ENCODE measurements at places on chromosomes 12 and 14.

- no peak for ATAC-seq
These were observed 131.2 kb downstream of the PAWR start for GRCh38 chr12:79559591-79559990.

DNA sequence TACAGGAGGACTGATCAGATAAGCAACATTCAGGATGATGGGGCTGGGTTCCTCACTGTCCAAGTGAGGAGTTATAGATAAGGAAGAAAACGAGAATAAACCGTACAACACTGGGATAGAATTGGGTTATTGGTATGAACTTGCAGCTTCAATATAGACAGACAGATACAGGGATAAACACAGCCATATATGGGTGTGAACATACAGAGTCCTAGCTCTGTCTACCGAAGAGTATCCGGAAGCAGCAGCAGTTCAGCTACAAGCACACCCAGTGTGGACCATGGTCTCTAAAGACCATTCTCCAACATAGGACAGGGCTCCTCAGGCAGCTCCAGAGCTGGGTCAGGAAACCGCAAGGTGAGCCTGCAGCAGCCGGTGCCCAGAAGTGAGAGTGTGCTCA, 40.8 kb downstream of the CDC42BPB start:
- no peak for ATAC-seq

DNA sequence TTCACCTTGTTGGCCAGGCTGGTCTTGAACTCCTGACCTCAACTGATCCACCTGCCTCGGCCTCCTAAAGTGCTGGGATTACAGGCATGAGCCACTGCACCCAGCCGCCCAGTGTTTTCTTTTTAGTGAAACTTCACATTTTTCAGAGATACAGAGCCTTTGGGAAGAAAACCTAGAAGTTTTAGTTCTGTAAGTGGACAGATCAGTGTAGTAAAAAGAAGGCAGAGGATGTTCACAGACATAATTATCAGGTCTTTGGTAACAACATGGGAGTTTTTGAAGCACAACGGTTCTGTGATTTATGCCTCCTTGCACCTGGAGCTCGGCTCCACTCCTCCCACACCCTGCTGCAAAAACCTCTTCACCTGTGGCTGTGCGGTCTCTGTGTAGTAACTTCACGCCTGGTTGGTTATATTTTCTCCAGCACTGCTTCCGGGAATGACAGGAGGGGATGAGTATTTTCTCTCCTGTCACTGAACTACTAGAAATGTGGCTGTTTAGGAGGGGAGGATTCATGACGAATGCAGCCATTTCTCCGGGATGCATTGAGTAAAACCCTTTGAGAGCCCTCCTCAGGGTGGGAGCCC, 67.0 kb downstream of the ARF6 start:
- peak; percentile 56 for ATAC-seq

DNA sequence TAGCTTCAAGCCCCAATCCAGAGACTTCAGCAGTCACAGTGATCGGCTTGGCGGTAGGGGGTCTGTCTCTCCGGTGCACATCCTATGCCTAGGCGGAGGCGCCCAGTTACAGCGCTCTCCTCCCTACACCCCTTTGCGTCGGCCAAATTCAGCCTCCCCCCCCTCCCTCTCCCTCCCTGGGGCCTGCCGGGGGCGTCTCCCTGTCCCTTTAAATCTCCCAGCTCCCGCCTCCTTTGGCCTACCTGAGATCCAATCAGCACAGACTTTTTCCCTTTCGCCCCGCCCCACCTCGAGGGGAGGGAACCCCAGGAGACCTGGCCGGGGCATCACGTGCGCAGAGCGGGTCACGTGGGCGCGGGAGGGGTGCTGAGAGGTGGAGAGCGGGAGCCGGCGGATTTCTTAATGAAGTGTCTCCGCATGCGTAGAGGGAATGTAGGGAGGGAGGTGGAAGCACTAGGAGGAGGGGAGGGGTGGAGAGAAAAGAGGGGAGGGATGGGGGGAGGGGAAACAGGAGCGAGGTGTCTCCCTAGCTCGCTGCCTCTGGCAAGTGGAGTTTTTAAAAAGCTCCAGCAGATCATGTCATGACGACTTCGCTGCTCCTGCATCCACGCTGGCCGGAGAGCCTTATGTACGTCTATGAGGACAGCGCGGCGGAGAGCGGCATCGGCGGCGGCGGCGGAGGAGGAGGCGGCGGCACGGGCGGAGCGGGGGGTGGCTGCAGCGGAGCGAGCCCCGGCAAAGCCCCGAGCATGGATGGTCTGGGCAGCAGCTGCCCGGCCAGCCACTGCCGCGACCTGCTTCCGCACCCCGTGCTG, at the start of gene HOXC13:
Gene HOXC13, plus strand, starts transcription at position 506 of the 815 bp plus-strand sequence. Its CDS starts 76 bp downstream, at position 582.
- no peak for ATAC-seq

- ATAC-seq = no peak
These were observed 39.6 kb downstream of the CCDC85C start for GRCh38 chr14:99564256-99564925.

GRCh38 chr12:32589165-32589865, 89.8 kb upstream of the DNM1L start:
- peak; percentile 29 for ATAC-seq

- no peak for ATAC-seq
These were observed 117.1 kb upstream of the FRMD6 start for GRCh38 chr14:51534610-51535011.

GRCh38 chr12:18457362-18457761, 196.0 kb downstream of the PIK3C2G start:
- no peak for ATAC-seq

DNA sequence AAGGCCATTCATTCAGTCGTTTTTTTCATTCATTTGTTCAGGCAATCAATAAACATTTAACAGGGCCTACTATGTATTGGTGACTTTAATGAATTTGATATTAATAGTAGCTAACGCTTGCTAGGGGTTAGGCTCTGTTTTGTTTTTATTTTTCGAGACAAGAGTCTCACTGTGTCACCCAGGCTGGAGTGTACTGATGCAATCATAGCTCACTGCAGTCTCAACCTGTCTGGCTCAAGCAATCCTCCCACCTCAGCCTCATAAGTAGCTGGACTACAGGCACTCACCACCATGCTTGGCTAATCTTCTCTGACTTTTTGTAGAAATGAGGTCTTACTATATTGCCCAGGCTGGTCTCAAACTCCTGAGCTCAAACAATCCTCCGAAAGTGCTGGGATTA, 25.6 kb upstream of the MED13L start:
- ATAC-seq = no peak

GRCh38 chr12:28217805-28218204, 27.5 kb downstream of the CCDC91 start:
- peak; percentile 50 for ATAC-seq

- peak; percentile 65 for ATAC-seq
These were observed 200.3 kb upstream of the CAND1 start for GRCh38 chr12:67068761-67069450.

- peak; percentile 88 for ATAC-seq
These were observed 37.0 kb downstream of the RASAL1 start for GRCh38 chr12:113098441-113099028.

- no peak for ATAC-seq
These were observed 159.8 kb downstream of the RPAP3 start for GRCh38 chr12:47545938-47546609.

DNA sequence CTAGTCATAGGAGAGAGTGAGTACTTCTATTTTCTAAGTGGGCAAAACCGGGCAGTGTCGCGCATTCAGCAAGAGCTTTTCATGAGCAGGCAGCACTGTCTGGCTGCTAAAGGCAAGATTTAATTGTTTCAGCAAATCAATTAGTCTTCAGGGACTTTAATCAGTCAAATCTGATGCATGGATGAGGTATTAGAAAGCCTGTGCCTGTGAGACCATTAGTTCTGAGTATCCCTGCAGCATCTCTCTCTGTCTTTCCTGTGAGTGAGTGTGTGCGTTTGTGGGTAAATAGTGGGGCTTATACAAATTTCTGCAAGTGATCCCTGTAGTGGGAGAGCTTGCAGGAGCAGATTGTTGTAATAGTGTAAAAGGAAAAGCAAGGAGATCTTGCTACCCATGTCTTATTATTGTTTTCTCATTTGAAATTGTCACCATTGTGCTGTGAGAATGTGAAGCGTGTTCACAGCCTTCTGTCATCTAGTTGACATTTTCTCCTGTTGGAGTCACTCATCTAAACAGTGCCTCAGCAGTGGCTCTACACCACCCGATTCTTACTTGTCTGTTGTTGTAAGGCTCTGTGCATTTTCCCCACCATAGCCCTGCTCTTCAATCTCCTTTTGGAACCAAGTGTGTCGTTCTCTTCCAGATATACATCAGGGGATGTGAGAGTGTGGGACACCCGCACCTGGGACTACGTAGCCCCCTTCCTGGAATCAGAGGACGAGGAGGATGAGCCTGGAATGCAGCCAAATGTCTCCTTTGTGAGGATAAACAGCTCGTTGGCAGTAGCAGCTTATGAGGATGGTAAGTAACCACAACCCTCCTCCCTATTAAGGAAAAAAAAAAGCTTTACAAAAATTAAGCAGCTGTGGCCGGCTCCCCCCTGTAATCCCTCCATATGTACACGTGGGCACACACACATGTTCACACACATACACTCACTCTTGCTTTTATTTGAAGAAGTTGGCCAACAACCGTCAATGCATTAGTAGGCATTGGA, 53.6 kb downstream of the FBXW8 start:
- ATAC-seq = no peak

- ATAC-seq = no peak
These were observed 44.7 kb downstream of the PALS1 start for GRCh38 chr14:67285876-67286452.

DNA sequence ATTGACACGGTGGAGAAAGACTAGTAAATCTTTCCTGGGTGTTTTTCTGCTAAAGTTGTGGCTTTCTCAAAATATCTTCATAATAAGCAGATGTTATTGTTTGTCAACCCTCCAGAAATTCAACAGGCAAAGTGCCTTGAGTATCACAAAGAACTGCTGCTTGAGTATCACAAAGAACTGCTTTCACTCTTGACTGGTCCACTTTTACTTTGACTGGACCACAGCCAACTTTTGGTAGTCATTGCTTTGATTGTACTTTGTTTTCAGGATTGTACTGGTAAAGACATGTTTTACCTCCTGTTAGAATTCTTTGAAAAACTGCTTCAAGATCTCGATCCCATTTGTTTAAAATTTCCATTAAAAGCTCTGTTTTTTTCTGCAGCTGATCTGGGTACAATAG, 62.6 kb downstream of the PDZRN4 start:
- no peak for ATAC-seq

- no peak for ATAC-seq
These were observed 784.6 kb downstream of the LRFN5 start for GRCh38 chr14:42391146-42391834.

DNA sequence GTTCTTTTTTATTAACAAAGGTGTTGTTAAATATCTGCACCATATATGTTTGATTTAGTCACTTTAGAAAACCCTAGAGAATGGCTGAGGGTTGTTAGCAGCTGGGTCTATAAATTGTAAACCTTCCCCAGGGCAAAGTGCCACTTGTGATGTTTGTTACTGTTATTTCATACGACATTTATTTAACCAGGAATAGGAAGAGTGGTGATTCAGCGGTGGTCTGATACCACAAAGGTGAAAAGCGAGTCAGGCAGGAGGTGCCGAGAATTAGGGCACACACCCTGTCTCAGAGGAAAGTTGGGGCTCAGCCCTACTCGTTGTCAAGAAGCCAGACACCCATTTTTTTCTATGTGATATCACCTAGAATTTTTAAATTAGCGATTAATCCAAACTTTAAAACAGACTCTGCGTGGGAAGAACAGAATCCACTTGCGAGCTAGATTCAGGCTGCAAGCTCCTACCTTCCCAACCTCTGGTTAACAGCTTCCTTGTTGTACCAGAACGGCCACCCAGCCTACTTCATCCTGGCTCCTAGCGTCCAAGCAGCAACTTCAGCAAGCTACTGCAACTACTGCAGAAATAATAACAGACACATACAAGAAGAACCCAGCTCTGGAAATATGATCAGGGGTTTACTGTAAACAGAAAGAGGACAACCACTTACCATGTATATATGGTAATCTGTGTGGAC, 126.7 kb downstream of the TMEM132D start:
- ATAC-seq = no peak

DNA sequence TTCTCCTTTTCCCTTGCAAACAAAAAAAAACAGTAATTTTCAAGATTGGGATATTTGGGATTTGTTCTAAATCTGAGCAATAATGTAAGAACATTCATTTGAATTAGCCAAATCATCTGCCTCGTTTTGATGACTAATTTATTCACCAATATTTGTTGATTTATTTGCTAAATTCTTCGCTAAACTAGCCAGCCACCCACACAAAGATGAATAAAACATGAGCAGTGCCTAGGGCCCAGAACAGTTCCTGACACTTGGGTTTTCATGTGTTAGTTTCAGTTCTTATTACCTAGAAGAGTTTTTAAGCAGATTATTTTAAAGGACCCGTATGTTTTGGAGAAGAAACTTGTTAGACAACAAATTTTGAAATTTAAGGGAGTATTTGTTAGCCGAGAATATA, 1.4 kb downstream of the ETNK1 start:
- peak; percentile 37 for ATAC-seq

GRCh38 chr14:76729953-76730505, 31.2 kb upstream of the VASH1 start:
- ATAC-seq = no peak

- ATAC-seq = no peak
These were observed 189.2 kb upstream of the RASSF8 start for GRCh38 chr12:25769082-25769945.

- ATAC-seq = peak; percentile 23
These were observed 25.7 kb downstream of the RAB21 start for GRCh38 chr12:71780237-71780822.

- no peak for ATAC-seq
These were observed 138.8 kb upstream of the MAP1LC3B2 start for GRCh38 chr12:116420227-116420880.

GRCh38 chr12:89206390-89206789, 145.9 kb downstream of the DUSP6 start:
- no peak for ATAC-seq

- ATAC-seq = no peak
These were observed 1.5 kb downstream of the SLC7A8 start for GRCh38 chr14:23181946-23182345.

GRCh38 chr14:64518229-64518628, 13.7 kb downstream of the ZBTB1 start:
- ATAC-seq = no peak

DNA sequence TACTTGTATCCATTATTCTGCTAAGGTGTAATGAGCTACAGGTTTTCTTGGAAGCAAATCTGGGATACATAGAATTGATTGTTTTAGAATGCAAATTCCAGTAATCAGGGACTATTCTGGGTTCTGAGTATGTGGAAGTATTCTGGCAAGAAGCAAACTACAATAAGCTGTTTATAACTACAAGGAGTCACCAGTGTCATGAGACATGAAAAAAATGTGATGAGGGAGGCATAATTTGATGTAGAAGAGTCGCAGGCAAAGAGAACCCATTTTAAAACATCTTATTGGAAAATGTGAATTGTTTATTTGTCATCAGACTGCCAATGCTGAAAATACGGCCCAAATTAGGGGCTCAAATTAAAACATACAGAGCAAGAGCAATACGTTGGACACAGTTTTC, 321.8 kb upstream of the E2F7 start:
- no peak for ATAC-seq

DNA sequence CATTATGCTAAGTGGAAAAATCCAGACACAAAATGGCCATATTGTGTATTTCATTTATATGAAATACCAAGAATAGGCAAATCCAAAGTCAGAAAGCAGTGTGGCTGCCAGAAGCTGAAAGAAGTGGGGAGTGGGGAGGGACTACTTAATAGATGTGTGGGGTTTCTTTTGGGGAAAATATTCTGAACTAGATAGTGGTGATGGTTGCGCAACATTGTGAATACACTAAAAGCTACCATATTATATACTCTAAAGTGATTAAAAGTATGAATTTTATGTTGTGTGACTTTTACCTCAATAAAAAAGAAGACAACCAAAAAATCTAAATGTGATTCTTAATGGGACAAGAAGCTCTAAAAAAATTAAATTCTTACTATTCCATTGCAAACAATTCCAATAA, 272.6 kb downstream of the DAD1 start:
- ATAC-seq = no peak

All from activated T-helper 17 cell treated with anti-CD3 and anti-CD28 coated beads, Interleukin-2, amount 50 U/mL, for 72 hours (primary cell).